ENCODE measurements at places on chromosomes 16 and 17. TPM values are rescaled to one million over a fixed set of nuclear protein-coding genes. Genes with fewer than 3 reads are reported as not detected.

Gene IGF2BP1
- total RNA-seq = 56.5 TPM

Gene SPATA22
- not detected for total RNA-seq

Gene SP2
- total RNA-seq = 13.5 TPM

Gene C16orf95
- 7.5 TPM for total RNA-seq

Gene ACE
- total RNA-seq = 1.4 TPM

Gene LGALS9B
- total RNA-seq = 9.8 TPM

Gene HCRT
- total RNA-seq = not detected

Gene TMIGD1
- total RNA-seq = not detected

Gene OR3A3
- not detected for total RNA-seq

Gene ZNF423
- total RNA-seq = not detected

Gene PRDM7
- not detected for total RNA-seq

Gene TMEM238L
- not detected for total RNA-seq

Gene CRHR1
- total RNA-seq = not detected

Gene HSF5
- total RNA-seq = not detected

Gene TOX3
- total RNA-seq = not detected

Gene PGAP3
- total RNA-seq = 15.0 TPM

Gene CHRNE
- total RNA-seq = 0.23 TPM

Gene ZNF263
- 36.8 TPM for total RNA-seq

Gene C16orf92
- total RNA-seq = not detected

Gene ADGRG3
- not detected for total RNA-seq

Gene CYGB
- 1.1 TPM for total RNA-seq

Gene USP10
- total RNA-seq = 109 TPM

Gene SLC13A2
- not detected for total RNA-seq

Gene FDXR
- 18.2 TPM for total RNA-seq

Gene ATP5PD
- 306 TPM for total RNA-seq

Gene KRTAP3-3
- total RNA-seq = not detected

Gene CAPNS2
- total RNA-seq = 1.8 TPM

Gene TBC1D3K
- total RNA-seq = not detected

Measured in PC-9 (cell line).